ENCODE measurements at places on chromosomes 5 and 9.

GRCh38 chr9:111598733-111599091, 735 bp downstream of the PTGR1 start:
- no peak for DNase-seq

- no peak for DNase-seq
Observed at GRCh38 chr9:82695704-82696103, 367.2 kb downstream of the RASEF start.

DNA sequence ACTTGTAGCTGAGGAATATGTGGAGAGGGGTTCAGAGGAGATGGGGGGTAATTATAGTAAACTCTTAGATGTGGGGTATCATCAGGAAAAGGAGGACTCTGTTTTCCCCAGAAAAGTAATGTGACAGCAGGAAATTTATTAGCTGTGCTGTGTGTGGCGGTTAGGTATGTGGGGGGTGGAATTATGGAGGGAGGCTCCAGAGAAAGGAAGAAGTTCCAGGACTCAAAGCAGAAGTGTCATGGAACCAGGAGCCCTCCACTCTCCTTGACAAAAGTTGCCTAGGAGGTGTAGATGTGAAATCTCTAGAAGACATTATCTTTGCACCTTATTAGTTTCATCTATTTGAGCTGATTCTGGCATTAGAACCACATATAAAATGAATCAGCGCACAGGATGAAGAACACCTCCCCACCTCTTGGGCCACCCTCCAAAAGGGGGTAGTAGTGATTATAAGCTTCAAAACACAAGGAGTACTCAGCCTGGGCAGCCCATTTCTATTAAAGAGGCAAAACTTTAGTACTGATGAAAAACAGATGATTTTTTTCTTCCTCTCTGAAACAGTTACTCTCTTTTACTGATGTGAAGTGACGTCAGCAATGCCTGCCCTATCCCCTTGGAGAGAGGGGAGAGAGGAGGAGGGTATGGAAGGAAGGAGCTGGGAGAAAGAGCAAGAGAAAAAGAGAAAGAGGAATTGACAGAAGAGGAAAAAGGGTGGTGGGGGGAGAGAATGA, 18.2 kb downstream of the NR2F1 start:
- DNase-seq: no peak

DNA sequence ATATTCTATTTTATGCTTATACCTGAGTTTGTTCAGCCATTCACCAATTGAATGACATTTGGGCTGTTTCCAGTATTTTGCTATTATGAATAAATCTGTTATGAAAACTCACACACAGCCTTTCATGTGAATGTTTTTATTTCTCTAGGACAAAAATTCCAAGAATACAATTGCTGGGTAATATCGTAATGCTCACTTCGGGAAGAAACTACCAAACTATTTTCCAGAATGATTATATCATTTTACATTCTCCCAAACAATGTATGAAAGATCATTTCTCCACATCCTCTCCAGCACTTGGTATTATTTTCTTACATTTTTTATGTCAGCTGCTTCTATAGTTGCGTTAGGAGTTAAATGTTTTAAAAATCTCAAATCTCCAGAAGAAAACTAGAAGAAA, 58.3 kb upstream of the LHFPL2 start:
- DNase-seq: no peak

DNA sequence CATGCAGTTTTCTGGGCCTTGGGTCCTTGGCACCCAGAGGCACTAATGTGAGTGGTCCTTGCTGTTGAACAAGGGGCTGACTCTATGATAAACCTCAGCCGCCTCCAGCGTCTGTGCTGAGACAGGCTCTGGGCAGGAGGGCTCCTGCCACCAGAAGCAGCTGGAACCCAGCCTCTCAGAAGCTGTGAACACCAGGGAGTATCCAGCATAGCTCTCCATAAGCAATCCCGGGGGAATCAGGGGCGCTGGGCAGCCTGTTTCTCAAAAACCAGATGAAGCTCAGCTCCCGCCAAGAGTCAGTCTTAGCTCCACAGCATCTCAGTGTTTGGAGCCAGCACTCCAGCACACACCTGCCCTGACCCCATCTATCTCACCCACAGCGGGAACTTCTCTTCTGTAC, 170.2 kb downstream of the HSPA4 start:
- DNase-seq: no peak

DNA sequence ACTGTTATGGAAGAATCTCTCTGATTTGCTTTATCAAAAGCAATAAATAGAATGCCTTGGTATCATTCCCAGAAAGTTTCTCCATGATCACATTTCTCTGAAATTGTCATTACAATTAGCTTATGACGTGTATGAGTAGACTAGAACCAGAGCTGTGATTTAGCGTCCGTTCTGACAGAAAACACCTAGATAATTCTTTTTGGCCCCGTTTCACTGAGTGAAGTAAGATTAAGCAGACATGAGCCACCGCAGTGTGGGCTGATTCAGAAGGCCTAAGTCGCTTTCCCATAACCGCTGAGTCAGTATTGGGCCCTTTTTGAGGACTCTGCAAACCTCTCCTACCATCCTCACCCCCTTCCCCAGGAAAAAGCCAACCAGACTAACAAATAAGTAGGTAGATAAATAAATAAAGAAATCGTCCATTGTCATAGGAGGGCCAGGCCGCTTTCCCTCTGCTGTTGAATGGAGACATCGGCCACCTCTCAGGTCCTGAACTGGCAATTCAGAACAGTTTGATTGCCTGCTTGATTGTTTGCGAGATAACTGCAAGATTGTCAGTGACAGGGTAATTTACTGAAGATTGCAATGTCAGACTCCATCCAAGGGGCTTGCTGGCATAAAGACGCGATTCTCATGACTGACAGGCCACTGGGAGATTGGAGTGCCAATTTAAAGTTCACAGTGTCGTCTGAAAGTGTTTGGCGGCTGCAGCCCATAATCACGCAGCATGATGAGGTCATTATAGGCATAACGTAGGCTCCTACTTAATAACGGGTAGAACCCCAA, 105.0 kb upstream of the WWC1 start:
- no peak for DNase-seq

DNA sequence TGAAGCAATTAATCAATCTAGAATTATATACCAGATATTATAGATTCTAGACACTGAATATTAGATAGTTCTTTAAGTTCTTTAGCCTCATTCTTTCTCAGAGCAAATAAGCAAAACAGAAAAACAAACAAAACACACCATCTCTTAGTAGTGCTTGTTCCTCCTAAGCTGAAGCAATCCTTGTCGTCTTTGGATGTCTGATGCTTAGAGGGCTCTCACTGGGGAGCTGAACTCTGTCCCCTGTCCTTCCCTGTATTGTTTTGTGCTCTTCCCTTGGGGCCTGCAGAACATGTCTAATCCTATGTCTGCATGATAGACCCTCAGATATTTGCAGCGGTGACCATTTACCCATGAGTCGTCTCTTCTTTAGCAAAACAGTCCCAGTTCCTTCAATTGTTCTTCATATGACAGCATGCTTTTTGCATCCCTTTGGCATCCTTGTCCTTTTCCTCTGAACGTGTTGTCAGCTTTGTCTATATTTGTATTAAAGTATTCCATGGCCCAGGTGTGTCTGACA, 114.3 kb downstream of the ARHGEF28 start:
- no peak for DNase-seq

- DNase-seq: no peak
Observed at GRCh38 chr9:124470726-124471125, 20.5 kb downstream of the ADGRD2 start.

- no peak for DNase-seq
Observed at GRCh38 chr5:54018438-54018837, 291.9 kb downstream of the ARL15 start.

- DNase-seq: no peak
Observed at GRCh38 chr5:88085462-88085861, 183.2 kb downstream of the TMEM161B start.

- no peak for DNase-seq
Observed at GRCh38 chr5:78591972-78592700, 56.4 kb downstream of the LHFPL2 start.

GRCh38 chr5:79503794-79504495, 10.0 kb downstream of the HOMER1 start:
- DNase-seq: no peak

DNA sequence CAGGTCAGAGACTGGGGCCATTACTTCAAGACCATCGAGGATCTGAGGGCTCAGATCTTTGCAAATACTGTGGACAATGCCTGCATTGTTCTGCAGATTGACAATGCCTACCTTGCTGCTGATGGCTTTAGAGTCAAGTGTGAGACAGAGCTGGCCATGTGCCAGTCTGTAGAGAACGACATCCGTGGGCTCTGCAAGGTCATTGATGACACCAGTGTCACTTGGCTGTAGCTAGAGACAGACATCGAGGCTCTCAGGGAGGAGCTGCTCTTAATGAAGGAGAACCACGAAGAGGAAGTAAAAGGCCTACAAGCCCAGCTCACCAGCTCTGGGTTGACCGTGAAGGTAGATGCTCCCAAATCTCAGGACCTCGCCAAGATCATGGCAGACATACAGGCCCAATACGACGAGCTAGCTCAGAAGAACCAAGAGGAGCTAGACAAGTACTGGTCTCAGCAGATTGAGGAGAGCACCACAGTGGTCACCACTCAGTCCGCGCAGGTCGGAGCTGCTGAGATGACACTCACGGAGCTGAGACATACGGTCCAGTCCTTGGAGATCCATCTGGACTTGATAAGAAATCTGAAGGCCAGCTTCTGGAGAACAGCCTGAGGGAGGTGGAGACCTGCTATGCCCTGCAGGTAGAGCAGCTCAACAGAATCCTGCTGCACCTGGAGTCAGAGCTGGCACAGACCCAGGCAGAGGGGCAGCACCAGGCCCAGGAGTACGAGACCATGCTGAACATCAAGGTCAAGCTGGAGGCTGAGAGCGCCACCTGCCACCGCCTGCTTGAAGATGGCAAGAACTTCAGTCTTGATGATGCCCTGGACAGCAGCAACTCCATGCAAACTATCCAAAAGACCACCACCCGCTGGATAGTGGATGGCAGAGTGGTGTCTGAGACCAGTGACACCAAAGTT, 9.3 kb downstream of the NIPBL start:
- no peak for DNase-seq

GRCh38 chr9:93459432-93459847, 6.1 kb upstream of the FAM120AOS start:
- no peak for DNase-seq
